ENCODE measurements at places on chromosomes 1 and 21.

- no peak for DNase-seq
Measured at GRCh38 chr1:5620997-5621396, 371.2 kb downstream of the NPHP4 start.

- DNase-seq: no peak
Measured at GRCh38 chr1:198275597-198275996, 118.8 kb downstream of the NEK7 start.

DNA sequence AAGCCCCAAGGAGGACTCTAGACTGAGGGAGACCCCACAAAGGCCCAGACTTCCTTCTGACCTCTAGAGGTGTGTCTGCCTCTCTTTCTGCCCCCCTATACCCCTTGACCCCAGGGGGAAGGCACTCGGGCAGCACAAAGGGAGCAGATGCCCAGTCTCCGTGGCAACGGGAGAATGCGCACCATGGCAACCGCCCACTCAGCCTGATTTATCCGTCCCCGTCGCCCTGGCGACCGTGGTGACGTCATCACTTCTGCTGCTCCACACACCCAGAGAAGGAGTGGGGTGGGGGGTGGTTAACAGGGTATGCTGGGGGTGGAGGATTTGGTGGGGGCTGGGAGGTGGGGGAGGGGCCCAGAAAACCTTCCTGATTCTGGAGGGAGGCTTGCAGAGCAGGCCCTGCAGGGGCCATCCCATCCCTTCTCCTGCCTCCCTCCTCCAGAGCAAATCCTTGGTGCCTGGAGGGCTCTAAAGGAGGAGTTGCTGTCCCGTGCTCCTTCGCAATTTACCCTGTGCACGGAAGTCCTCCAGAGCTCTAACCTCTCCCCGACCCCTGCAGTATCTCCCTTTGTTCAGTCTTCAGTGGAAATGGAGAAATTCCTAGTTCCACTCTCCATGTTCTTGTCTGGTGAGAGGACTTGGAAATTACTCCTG is 6.3 kb downstream of the CELF3 start:
- no peak for DNase-seq

DNA sequence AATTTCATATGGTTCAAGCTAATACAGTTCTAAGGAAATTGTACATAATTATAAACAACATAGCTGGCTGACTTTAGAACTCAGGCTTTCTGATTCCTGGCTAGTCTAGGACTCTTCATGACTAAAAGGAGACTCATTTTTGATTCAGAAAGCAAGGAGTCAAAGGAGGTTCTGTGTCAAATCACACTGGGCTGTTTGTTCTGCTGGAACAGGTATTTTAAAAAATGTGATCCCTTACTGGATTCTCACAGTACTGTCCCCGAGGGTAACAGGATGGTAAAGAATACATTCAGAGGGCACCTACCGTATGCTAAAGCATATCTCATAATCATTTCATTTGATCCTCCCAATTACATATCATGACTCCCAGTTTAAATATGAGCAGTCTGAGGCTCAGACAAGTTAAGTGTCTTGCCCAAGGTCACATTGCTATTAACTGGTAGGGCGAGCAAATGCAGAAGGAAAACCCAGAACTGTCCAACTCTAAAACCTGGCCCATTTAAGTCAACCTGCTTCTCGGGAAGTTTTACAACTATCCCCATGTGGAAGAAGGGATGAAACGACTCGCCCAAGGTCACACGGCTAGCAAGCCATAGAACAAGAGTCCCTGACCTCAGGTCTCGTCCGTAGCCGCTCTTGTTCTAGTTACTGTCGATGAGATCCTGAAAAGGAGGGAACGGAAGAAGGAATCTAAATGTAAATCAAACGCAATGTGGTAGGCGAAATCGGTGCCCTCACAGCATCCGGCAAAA is 675 bp downstream of the MYSM1 start:
- no peak for DNase-seq

DNA sequence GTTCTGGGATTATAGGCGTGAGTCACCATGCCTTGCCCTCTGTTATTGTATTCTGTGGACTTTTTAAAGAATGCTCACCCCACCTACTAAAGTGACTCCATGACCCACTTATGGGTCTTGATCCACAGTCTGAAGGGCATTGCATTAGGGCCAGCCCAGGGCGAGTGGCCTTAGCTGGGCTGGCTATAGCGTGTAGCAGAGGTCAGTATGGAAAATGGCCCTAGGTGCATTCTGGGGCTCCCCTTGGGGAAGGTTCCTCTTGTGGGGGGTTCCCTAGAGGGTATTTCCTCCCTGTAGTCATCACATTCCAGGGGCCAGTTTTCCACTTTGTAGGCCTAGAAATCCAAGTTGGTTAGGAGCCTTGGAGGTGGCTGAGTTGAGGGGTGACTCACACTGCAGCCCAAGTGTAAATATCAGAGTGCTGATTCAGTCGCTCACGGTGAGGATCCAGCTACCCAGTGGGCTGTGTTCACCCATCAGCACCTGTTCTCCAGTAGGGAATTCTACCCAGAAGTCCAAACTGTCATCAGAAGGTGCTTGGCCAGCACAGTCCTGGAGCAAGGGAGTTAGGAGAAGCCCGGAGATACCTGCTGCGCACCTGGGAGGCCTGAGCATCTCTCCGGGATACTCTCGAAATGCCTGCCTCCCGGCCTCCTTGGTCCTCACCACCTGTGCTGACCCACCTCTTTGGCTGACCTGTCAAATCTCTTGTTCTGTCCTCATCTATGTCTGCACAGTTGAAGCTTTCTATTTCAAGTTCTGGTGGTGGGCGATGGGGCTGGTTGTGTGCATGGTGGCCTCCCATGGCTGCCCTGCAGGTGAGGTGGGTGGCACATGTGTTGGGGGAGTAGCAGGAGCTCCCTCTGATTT is 52.2 kb downstream of the NENF start:
- DNase-seq: no peak

DNA sequence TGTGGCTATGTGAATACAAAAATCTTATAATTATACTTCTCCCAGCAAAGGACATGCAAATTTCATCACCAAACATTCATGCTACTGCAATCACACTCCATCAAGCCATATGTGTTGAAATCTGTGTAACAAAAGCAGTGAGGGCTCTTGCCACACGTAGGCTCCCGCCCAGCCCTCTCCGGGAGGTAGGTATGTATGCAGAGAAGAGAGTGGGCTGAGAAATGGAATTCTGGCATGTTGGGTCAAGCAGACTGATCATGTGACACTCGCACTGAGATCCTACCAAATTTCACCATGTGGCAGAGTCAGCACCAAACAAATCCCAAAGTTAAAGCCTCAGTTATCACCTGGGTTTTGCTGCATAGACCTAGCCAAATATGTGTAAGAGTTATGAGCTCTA is 49.7 kb downstream of the APP start:
- no peak for DNase-seq

DNA sequence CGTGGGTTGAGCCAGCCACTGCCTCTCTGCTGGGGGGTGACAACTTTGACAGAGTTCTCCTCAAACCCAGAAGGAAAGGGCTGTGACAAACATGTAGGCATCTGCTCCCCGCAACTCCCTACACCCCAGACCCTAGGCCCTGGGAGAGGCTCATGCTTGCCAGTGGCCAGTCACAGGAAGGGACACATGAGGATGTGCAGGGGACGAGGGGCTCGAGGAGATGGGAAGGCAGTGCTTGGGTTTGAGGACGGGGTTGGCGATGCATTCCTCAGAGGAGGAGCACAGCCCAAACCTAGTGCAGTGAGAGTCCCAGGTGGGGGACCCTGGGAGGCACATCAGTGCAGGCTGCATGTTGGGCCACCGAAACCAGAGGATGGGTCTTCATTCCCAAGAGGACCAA is 62.1 kb downstream of the STUM start:
- DNase-seq: no peak

DNA sequence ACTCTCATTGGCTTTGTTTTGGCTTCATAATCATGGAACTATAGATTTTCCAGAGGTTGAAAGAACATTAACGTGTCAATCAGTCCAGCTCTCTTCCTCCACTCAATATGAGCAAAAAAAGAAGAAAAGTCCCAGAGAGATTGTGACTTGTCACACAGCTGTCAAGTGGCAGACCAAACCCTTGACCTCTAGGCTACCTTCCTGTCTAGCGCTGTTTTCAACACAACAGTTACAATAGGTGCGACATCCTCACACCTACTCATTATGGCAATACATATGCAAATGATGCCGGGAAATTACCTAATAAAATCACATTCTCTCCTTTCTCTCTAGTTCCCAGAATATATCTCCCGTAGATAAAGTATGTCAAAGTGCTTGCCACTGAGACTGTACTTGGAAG is 1.1 kb downstream of the WARS2 start:
- DNase-seq: no peak

GRCh38 chr1:172283766-172284165 is 136.7 kb upstream of the C1orf105 start:
- no peak for DNase-seq

DNA sequence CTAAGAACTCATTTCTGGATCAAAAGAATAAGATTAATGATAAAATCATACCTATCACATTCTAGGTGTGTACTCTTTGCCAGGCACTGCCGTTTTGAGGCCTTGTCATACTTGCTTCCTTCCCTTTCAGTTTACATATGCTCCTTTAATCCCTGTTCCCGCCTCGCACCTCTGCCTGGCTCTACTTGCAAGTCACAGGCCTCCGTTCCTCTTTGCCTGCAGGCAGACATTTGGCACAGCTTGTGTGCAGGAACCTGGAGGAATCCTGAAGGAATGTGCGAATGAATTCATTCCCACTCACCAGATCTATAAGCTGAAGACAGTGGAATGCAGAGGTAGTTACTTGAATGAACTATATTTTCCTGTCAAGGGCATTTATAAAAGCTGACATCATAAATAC is 13.8 kb downstream of the WLS start:
- no peak for DNase-seq

DNA sequence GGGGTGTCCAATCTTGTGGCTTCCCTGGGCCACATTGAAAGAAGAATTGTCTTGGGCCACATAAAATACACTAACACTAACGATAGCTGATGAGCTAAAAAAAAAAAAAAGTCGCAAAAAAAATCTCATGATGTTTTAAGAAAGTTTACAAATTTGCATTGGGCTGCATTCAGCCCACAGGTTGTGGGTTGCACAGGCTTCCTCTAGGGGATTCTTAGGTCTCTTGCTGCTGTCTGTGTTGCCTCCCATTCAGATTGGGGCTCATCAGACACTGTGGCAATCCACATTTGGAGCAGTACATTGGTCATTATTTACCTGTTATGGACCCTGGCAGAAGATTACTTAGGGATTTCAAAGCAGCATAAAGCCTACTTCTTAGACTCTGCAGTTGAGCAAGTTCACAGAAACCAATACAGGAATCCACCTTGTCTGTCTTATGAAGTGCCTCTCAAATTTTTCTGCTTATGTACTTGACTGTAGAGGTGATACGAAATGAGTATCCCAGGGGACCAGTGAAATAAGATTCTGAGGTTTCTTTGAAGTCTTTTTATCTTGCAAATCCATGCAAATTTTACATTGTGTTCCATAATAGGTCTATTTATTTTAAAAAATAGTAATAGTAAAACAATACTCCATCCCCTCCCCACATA is 205.5 kb downstream of the RPS6KC1 start:
- no peak for DNase-seq

GRCh38 chr1:246293366-246294121 is 213.5 kb downstream of the SMYD3 start:
- no peak for DNase-seq

DNA sequence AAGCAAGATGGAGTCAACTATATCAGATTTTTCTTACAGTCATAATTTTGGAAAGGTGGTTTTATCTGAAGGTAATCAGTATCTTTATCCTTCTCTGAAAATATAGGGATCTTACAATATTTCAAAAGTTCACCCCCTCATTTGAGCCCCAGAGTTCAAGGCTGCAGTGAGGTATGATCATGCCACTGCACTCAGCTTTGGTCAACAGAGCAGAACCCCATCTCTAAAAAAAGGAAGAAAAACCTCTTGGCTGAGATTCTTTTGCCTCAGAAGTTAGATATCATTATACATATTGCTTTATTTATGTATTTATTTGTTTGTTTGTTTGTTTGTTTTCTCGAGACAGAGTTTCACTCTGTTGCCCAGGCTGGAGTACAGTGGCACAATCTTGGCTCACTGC is 11.5 kb upstream of the RBBP5 start:
- no peak for DNase-seq

DNA sequence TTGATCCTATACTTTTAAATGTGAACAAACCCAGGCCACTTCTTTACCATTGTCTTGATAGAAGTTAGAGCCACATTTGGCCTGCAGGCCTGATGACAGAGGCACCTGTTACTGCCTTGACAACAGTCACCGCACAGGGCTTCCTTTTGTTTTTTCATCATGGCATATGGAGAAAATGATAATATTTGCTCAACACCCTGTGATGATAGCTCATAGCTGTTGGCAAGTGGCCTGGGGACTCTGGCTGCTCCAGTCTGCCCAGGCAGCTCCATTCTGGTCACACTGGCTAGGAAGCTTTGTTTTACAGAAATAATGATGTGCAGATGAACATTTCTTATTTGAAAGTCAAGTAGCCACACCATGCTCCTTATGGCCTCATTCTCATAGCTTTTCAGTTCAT is 89.6 kb upstream of the GPR88 start:
- DNase-seq: no peak

DNA sequence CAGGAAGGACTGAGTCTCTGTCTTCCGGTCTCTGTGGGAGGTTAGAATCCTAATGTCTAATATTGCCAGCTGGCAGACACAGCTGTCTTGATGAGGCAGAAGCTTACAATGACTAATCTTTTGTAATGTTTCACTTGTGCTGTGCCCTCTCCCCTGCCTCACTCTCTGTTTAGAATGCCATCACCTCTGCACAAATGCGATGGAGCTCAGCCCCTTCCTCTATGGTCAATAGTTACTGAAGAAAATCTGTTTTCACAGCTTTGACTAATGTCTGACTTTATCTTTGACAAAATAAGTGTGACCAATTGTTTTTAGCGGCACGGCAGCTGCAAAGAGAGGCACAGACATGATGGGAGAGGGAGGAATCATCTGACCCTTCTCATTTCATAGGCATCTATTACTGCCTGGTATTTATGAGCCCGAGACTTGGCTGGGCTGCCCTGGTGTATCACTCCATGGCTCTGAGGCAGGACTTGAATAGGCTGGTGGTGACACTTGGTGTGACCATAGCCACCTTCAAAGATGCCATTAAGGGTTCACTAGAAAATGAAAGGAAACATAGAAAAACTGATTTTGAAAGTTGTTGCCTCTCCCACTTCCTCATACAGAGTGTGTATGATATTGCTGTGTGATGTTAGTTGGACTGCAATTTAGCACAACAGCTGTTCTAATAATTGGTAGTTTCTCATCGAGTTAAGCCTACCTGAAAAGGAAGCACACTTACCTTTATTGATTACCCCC is 163.2 kb upstream of the NBPF11 start:
- DNase-seq: no peak

GRCh38 chr1:214617843-214618242 is 14.8 kb downstream of the CENPF start:
- DNase-seq: no peak

DNA sequence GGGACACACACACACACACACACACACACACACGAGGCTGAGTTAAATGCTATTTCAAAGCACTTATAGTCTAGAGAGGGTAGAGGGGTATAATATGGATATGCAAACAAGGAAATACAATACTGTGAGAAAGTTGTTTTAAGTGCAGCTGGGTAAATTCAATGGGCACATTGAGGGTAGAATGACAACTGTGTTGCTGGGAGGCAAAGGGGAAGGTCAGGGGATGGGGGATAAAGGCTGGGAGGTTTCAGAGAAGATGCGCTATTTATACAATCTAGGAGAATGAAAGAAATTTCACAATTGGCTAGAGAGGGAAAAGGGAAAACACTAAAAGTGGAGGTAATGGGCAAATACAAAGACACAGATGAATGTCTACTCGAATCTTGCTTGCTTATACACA is 19.4 kb downstream of the EXTL2 start:
- no peak for DNase-seq

GRCh38 chr1:242187171-242187570 is 188.3 kb upstream of the MAP1LC3C start:
- no peak for DNase-seq

Data from stimulated activated CD4-positive, alpha-beta T cell treated with anti-CD3 and anti-CD28 coated beads, Interleukin-15, amount 100 ng/mL, for 1 hour (primary cell).